ENCODE measurements at places on chromosomes 7 and 10.

DNA sequence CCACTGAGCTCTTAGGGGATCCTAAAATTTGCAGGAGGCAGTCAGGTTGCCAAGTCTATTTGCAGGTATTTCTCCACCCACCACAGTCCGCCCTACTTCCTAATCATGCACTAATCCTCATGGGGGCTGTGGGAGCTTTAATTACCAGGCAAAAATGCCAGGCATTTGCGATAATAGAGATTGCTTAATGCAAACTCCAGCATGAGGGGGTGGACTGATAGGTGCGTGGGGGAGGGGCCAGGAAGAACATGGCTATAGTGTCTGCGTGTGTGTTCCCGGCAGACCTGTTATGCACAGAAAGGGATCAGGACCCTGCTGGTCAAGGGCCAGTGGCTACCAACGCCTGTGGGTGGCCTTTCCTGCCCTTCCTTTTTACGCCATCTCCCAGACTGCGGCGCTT lies 15.6 kb upstream of the AQP1 start:
- DNase-seq, result no peak

GRCh38 chr10:97612386-97612785 lies 20.9 kb downstream of the MORN4 start:
- no peak for DNase-seq

GRCh38 chr7:12715372-12716133 lies 28.1 kb downstream of the ARL4A start:
- DNase-seq, result no peak

DNA sequence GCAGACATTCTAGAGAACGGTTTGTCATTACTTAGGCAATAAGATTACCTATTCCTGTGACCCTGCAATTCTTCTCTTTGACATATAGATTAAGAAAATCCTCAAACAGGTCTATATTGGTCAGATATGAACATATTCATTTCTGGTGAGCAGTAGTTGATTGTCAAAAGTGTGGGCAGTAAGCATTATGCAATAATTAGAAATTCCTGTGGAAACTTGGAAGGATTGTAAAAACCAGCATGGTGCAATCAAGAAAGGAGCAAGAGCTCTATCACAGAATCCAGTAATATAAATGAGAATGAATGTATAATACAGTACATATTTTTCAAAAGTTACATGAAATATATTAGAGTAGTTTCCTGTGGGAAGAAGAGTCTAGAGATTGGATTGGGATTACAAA lies 406.5 kb downstream of the SUGCT start:
- DNase-seq, result no peak

DNA sequence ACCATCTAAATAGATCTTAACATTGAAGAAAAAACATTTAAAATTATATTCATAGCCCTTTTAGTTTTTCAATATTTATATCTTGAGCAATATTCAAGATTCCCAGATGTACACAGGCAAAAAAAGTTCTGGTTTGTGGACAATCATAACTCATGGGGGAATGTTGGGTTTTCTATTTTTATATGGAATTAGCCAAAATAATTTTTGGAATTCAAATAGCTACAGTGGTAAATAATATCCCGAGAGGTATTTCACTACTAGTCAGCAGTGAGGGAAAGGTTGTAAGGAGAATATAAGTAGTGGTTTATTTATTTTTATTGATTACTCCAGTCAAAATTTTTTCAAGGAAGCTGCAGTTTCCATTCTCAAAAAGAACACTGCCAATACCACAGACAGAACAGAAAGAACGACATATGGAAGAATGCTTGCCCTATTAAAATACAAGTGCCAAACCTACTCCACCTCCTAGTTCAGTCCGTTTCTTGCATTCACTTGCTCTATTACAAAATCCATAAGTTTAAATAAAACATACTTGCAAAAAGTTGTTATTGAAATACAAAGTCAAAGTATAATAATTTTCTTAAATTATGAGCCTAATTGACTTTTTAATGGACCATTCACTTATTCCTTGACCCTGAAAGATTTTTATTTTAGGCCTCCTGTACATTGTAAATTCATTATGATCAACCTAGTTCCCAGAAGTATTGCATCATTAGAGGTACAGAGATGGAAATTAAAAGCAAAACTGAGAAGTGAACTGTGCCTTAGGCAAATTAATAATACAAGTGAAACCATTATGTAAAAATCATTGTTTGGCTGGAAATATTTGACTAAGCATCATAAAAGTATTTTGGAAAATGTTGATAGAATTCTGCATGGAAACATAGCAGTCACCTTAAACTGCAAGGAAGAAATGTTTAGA lies 533.2 kb downstream of the PARD3 start:
- no peak for DNase-seq

DNA sequence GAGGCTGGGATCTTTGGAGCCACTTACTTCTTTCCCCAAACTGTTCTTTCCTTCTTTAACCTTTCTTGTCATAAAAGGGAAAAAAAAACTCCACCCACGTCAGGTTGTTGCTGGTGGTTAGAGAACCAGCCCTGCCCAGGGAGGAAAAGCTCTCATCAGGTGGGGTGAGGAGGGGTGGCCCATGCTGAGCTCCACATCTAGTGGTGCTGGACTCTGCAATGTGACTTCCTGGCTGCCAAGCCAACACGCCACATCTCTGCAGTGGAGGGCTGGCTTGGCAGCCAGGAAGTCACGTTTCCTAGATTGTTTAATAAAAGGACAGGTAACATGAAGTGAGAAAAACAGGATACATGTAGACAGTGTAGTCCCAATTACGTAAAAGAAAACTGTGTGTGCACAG lies 37.4 kb downstream of the WIPF3 start:
- no peak for DNase-seq

GRCh38 chr7:107687656-107688055 lies 27.0 kb downstream of the SLC26A4 start:
- DNase-seq, result no peak

DNA sequence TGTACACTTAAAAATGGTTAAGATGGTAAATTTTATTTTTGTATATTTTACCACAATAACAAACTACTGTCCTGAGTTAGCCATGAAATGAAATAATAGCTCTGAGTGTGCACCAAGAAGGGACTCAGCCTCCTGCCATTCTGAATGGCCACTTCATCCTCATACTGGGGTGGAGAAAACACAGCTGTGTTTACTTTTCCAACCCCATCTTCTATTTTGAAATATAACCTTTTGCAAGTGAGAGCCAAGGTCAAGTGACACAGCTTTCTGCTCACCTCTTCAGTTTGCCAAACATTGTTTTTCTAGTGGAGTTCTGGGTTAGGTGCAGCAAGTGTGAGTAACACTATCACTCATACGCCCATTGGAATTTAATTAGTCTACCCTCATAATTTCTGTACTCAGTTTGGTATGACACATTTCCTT lies 107.4 kb upstream of the GLCCI1 start:
- peak; percentile 70 for DNase-seq

- no peak for DNase-seq
Measured at GRCh38 chr7:143422033-143422432, 13.4 kb upstream of the EPHA1 start.

DNA sequence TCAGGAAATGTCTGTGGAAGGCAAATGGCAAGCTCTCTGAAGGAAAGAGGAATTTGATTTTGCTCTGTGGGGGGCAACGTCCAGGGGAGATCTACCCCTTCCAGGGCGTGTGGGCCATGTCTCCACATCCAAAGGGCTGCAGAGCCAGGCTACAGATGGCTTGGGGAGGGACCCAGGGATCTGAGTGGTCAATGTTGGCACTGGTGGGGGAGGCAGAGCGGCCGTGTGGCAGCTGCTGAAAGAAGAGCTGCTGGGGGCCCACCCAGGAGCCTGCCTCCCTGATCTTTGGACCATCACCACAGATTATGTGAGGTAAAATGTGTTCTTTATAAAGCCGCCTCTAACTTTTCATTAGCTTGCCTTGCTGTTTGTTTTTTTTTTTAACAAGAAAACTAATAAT lies 144.1 kb downstream of the HERPUD2 start:
- no peak for DNase-seq

- DNase-seq, result no peak
Measured at GRCh38 chr7:1632916-1633785, 36.9 kb upstream of the ELFN1 start.

- no peak for DNase-seq
Measured at GRCh38 chr10:14586901-14587300, 187.8 kb downstream of the FAM107B start.

GRCh38 chr7:148185041-148185440 lies 405.5 kb upstream of the C7orf33 start:
- DNase-seq, result no peak

GRCh38 chr10:124149189-124150042 lies 56.0 kb upstream of the CHST15 start:
- DNase-seq, result peak; percentile 50

GRCh38 chr7:73451780-73452398 lies 18.3 kb downstream of the FZD9 start:
- DNase-seq, result no peak

DNA sequence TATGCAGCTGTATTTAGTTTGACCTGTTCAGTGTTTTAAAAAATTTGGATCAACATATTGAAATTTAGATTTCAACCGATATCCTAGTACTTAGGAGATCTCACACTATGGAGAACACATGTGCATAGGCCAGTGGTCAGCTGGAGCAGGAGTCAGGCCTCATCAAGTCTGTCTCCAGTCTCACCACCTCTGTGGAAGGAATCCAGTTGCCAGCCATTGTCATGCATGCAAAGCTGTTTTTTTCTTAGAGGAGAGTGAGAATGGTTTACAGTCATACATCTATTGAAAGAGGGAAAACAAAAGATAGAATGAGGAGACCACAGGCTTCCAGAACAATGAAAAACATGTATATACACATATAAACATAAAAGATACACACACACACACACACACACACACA lies 7.6 kb upstream of the CLEC5A start:
- no peak for DNase-seq

- no peak for DNase-seq
Measured at GRCh38 chr7:121798896-121799295, 74.1 kb upstream of the PTPRZ1 start.

- DNase-seq, result no peak
Measured at GRCh38 chr7:33725111-33726025, 180.0 kb upstream of the BMPER start.

GRCh38 chr7:80309971-80310549 lies 175.4 kb downstream of the GNAI1 start:
- DNase-seq, result no peak

GRCh38 chr10:63125459-63125858 lies 7.7 kb upstream of the NRBF2 start:
- DNase-seq, result no peak

DNA sequence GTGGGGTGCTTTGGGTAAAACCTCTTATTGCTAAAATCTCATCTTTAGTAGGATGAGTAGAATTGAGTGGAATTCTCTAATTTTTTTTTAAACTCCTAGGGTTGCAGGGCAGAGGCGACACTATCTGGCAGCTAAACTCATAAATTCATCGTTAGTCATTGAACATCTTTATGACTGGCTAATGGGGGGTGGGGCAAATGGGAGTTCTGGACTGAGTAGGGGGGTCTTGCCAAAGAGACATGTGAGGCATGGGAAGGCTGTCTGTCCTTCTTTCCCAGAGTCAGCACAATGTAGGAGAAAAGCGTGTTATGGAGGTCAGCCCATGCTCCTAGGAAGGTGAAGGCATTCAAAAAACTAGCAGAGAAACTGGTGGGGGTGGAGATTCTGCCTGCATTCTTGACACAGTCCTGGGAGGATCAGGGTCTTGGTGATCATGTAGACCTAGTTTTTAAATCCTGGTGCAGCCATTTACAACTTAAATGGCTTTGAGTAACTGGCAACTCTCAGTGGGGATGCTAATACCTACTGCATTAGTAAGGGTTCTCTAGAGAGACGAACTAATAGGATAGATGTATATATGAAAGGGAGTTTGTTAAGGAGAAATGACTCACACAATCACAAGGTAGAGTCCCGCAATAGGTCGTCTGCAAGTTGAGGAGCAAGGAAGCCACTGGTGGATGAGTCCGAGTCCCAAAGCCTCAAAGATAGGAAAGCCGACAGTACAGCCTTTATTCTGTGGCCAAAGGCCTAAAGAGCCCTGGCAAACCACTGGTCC lies 47.7 kb downstream of the EMX2 start:
- no peak for DNase-seq

DNA sequence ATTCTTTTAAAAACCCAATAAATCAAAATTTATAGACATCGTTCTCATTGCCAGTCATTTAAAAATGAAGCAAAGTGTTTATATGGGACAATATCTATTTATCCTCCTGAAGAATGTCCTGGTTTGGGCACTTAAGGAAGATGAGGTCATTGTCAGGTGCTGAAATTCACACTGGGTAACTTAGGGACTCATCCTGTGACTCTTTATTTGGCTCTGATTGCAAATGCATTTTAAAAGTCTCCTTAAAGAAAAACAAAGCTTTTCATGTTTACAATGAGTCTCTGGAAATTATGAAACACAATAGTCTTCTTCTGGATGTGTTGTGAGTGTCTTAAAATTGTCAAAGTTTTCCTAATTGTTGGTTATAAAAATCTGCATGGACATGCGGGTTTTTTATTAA lies 69.5 kb upstream of the GPR158 start:
- no peak for DNase-seq

DNA sequence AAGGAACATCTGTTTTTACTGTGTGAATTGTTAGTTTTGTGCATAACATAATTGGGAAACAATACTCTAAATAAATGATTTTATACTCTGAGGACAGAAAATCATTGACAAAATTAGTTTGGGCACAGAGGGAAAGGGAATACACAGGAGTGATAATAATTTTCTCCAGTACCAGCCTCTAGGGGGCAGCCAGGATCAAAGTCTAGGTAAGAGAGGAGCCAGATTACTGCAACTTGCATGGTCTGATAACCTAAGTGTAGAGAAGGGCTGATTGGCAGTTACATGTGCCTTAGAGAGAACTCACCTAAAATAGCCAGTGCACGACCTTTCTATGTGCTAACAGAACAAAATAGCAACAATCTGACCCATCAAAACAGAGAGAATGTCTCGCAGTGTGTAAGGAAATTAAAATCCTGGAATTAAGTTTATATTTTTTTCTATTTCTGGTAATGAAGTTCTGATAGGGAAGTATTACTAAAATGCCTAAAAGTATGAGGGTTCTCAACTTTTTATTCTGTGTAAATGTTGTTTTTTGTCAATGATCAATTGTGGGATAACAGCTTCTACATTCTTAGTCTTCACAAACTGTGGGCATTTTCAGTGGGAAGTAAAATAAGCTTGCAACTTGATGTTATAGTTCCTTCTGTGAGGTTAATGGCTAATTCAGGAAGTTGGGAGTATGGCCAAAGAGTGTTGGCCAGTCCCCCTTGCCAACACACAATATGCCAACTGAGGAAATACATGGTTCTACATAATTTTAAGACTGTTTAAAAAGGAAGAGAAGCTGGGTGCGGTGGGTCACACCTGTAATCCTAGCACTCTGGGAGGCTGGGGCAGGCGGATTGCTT lies 66.4 kb downstream of the EXOC6 start:
- DNase-seq, result no peak

- DNase-seq, result no peak
Measured at GRCh38 chr10:55311848-55312635, 511.0 kb upstream of the PCDH15 start.

GRCh38 chr10:85635650-85636049 lies 730.9 kb downstream of the GRID1 start:
- no peak for DNase-seq

- DNase-seq, result no peak
Measured at GRCh38 chr7:139602143-139602722, 78.7 kb downstream of the CLEC2L start.

Data from NCI-H187 (cell line).